ENCODE measurements at places on chromosomes 11 and 22.

GRCh38 chr11:65258988-65259387, 2.8 kb upstream of the POLA2 start:
- DNase-seq: no peak

DNA sequence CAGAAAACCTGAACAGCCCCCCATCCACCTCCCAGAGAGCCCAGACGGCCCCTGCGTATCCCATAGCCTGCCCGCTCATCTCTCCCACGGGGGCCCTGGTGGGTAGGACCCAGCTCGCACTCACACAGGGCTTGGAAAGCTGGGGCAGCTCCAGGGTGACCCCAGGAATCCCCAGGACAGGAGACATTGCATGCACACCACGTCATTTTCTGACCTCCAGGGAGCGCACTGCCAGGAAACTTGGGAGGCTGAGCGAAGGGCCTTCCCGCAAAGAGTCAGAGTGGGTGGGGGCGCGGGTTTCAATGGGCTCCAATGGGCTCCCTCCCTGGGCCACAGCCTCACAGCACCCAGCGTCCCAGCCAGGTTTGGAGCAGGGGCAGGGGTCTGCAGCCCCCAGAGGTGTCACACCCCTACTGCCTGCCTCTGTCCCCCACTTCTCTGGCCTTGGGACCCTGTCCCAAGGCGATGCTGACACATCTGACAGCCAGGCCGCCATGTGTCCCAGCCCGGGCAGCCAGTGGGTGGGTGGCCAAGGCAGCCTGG, 8.2 kb upstream of the SYT8 start:
- peak; percentile 59 for DNase-seq

- DNase-seq: no peak
Measured at GRCh38 chr11:110755941-110756340, 43.7 kb upstream of the ARHGAP20 start.

DNA sequence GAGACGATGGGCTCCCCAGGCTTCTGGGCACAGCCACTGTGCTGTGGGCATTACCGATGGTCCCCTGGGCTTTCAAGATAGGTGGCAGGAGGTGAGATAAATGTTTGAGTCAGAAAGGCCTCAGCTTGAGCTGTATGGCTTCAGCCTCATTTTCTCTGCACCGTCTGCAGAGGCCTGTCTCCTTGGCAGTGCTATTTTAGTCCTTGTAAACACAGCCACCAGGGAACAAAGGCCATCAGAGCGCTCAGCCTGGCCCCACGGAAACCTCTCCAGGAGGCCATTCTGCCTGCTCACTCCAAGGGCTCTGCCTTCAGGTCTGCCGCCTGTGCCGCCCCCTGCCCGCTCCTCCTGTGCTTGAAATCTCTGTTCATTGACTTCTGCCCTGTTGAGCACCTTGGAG, 1424.9 kb downstream of the TBC1D22A start:
- DNase-seq: no peak

- no peak for DNase-seq
Measured at GRCh38 chr11:132901638-132902471, 630.4 kb downstream of the OPCML start.

- no peak for DNase-seq
Measured at GRCh38 chr11:6538945-6539344, 41.9 kb downstream of the DNHD1 start.

DNA sequence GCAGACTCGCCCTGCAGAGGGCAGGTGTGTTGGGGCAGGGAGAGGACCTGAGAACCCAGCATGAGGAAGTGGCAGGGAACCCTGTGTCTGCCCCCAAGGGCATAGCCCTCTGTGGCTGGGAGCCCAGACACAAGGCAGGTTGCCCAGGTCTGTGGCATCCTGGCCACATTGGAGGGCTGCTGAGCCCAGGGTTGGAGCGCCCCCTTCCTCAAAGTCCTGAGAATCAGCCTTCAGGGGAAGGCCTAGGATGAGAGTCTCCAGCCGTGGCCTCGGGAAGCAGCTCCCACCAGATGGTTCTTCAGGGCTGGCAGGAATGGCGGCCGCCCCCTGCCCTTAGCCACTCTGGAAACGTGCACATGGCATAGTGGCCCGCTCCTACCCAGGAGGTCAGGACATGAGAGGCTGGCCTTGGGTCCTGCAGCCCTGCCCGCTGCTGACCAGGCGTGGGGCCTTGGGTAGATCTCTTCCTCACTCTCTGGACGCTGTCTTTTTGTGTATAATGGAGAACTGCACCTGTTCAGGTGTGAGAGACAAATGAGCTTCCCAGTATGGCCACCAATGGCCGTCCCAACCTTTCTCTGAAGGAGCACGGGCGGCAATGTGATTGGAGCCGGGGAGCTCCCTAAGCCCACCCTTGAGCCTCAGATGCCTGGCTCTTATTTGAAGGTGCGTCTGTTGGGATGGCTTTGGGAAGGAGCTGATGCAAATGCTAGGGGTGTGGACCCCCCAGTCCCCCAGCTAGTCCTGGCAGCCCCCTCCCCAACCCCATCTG, 4.6 kb upstream of the CDC42BPG start:
- peak; percentile 89 for DNase-seq

DNA sequence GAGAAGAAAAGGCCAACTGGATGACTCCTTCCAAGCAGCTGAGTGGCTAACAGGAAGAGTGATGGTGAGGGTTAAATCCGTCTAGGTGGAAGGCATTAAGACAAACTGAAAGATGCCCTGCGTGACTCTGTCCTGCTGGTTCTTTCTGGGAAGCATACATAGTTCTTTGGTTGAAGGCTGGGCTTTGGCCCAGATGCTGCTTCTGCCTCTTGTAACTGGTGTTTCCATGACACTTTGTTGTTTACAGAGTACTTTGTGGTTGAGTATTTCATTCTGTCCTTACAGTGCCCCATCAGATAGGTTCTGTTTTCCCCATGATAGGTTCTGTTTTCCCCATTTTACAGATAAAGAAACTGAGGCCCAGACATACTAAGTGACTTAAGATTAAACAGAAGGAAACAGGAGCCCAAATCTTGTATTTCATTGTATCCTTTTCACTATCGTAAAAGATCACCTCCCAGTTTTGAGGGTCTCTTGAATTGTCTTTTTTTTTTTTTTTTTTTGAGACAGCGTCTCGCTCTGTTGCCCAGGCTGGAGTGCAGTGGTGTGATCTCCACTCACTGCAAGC, 124.3 kb upstream of the RASSF10 start:
- DNase-seq: no peak

- DNase-seq: no peak
Measured at GRCh38 chr11:134032043-134032442, 36.8 kb upstream of the JAM3 start.

DNA sequence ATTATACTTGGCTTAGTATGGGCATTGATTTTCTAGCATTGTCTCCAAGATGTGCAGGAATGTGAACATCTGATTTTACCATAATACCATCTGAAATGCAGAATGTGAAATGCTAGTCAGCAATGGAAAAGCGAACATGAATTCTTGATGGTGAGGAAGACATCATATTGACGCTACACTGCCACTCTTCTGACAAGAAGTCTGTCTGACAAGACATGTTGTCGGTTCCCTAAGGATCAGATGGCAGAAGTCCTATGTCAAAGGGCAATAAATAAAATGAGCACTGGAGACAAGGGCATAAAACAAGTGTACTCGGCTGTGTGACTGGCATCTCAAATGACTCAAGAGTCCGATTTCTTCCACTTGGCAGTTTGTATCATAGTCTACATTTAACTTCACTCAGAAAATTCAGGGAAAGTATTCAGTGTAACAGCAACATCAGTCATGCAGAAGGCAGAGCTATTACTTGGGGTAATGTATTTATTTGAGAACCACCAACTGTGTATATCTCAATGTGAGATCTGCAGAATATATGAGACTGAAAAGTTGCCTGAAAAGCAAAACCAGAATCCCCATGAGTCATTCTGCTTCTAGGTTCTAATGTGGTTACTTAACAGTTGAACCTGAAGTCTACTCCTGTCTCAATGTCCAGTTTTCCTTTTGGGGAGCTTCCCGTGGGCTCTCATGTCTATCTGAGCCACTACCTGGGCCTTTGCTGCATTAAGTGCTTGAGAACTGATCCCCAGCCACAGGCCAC, 51.5 kb downstream of the SLC17A6 start:
- no peak for DNase-seq

- no peak for DNase-seq
Measured at GRCh38 chr11:134196756-134197155, 27.0 kb downstream of the NCAPD3 start.

GRCh38 chr11:75813622-75814039, 1.4 kb upstream of the UVRAG start:
- DNase-seq: no peak

- no peak for DNase-seq
Measured at GRCh38 chr22:31575190-31575589, 78.9 kb downstream of the SFI1 start.

DNA sequence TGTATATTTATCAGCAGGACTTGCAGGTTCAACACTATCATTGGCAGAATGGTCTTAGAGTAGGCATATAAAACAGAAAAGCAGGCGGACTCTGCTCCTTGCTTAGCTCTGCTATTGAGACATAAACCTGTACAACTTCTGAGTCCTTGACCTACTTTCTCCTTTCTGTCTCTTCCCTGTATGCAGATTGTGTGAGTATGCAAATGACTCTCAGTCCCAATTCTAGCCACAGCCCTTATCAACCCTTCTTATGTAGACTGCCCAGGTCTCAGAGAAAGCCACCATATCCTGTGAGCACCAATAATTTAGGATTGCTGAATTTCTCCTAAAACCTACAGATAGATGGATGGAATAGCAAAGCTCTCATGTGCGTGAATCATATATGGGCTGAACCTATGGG, 367.6 kb upstream of the DDI1 start:
- no peak for DNase-seq

- no peak for DNase-seq
Measured at GRCh38 chr11:126898802-126899201, 101.8 kb downstream of the KIRREL3 start.

- DNase-seq: no peak
Measured at GRCh38 chr22:19862619-19863246, 8.1 kb upstream of the GNB1L start.

- DNase-seq: no peak
Measured at GRCh38 chr11:62071408-62071807, 52.4 kb upstream of the INCENP start.

All from body of pancreas (tissue), 4 donors.